H1 (cell line): ENCODE measurements at places on chromosomes 1 and 21. TPM values are rescaled to one million over a fixed set of nuclear protein-coding genes. Genes with fewer than 3 reads are reported as not detected.

S100A5 gene
- not detected in 2 replicates for total RNA-seq

GOLT1A gene
- total RNA-seq, result 6.9 and 7.5 TPM in 2 replicates

ATP1A2 gene
- total RNA-seq, result 34.8 and 39.7 TPM in 2 replicates

SPRR2B gene
- total RNA-seq, result not detected in 2 replicates

ACTL8 gene
- total RNA-seq, result 0.47 and 1.1 TPM in 2 replicates

NUAK2 gene
- total RNA-seq, result 12.7 and 12.9 TPM in 2 replicates

FAM177B gene
- total RNA-seq, result not detected in 2 replicates

DNA sequence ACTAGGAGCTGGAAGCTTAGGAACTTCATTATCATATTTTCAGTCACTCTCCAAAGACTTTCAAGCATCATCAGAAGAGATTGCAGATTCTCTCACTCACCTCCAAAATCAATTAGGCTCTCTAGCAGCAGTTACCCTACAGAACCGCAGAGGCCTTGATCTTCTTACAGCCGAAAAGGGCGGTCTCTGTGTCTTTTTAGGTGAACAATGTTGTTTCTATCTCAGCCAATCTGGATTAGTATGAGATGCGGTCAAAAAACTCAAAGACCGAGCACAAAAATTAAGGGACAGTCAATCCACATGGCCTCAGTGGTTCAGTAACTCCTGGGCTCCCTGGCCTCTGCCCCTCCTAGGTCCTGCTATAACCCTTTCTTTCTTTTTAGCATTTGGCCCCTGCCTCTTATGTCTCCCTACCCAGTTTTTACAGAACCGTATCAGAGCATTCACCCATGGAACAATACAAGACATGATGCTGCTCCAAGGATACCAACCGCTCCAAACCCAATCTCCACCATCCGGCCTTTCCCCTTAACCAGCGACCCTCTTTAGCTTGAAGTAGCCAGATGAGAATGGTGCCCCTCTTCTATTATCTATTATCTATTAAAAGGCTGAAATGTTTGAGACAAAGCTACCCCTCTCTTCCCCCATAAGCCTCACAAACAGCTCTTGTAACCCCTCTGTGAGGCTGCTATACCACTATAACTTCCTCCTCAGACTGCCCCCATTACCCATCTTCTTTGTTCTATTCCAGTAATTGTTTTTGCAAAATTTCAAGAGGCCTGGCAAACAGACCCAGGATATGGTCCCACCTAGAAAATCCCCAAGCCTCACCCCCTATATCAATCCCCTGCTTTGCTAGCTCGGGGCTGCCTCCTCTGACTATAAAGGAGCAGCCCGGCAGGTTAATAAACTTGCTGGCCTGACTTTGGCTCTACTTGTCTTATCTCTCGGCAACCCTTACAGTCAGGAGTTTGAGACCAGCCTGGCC lies 18.7 kb upstream of the CA6 start:
- DNase-seq, result no peak

GRCh38 chr1:117646007-117646811 lies 40.4 kb downstream of the TENT5C start:
- DNase-seq, result no peak

DNA sequence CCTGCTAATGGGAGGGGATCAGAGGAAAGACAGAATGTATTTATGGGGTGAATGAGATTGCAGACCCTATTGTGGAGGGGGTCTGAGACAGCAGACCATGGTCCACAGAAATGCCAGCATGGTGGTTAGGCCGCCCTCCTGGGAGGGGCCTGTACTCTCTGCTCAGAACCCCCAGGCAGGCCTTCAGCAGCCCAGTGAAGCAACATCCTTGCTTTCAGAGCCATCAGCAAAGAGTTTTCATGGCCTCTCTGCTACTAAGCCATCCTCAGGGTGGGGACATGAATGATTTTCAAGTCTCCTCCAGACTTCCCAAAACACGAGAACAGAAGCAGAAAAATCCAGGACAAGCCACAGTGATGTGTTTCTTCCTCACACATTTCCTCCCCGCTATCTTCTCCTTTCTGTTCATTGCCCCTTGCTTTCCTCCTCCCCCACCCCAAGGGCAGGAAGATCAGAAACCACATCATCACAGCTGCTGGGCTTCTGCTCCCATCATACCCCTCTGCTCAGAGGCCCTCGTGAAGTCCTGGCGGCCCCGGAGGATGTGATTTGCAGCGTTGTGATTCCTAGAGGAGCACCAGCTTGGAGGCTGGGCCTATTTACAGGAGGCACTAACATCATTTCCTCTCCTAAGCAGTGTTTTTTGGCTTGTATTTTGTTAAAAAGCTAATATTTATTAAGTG lies 48.0 kb downstream of the ABCA4 start:
- no peak for DNase-seq

DNA sequence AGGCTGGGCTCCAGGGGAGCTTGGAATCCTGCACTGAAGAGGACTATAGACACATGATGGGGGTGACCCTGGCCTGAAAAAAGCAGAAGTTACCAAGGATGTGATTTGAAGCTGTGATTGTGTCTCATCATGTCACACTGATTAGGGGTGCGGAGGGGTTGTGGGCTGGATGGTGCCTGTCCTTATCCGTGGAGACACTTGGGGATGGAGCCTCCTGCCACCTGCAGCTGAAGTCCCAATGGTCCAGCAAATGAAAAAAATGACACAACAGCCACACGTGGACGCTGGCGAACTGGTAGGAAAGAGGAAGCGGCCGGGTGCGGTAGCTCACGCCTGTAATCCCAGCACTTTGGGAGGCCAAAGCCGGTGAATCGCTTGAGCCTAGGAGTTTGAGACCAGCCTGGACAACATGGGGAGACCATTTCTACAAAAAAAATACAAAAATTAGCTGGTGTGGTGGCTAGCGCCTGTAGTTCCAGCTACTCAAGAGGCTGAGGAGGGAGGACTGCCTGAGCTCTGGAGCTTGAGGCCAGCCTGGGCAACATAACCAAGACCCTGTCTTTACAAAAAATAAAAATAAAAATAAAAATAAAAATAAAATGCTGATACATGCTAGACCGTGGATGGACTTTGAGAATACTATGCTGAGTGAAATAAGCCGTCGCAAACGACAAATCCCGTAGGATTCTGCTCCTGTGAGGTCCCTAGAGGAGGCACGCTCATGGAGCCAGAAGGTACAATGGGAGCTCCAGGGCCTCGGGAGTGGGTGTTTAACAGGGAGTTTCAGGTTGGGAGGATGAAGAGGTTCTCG lies 838 bp upstream of the IBA57 start:
- DNase-seq, result no peak

DNA sequence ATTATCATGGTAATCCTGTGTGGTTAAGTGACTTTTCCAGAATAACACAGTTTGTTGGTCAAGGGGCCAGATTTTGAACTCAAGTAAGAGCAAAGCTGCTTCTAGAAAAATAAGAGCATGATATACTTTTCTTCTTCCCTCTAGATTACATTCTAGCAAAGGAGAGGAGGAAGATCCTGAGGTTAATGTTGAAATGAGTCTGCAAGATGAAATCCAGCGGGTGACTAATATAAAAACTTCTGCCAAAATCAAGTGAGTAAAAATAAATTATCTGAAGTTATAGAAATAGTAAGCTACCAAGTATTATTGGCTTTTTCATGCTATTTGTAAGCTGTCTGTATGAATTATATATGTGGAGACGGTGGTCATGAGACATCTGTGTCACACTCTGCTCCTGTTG lies 12.8 kb downstream of the WDR3 start:
- no peak for DNase-seq

- DNase-seq, result no peak
Measured at GRCh38 chr1:3743826-3744225, 8.4 kb upstream of the CCDC27 start.

- DNase-seq, result peak; percentile 46
Measured at GRCh38 chr1:203273206-203273868, 32.0 kb upstream of the BTG2 start.

DNA sequence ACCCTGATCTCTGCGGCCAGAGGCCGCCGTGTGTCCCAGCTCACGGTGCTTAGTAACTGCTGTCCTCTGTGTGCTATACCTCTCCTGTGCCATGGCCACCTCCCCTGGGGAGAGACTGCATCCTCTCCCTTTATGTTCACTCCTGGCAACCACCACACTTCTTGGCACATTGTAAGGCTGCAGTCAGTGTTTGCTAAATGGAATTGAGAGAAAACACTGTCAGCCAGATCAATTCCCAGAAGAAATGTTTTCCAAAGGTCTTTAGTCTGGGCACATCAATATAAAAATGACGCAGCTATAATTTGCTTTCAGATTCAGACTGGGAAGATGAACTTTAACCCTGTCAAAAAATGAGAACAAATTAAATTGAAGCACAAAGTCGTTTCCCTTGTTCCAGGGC lies 96.8 kb downstream of the BEND5 start:
- DNase-seq, result no peak

- DNase-seq, result peak; percentile 47
Measured at GRCh38 chr1:90561103-90561783, 155.9 kb downstream of the BARHL2 start.

DNA sequence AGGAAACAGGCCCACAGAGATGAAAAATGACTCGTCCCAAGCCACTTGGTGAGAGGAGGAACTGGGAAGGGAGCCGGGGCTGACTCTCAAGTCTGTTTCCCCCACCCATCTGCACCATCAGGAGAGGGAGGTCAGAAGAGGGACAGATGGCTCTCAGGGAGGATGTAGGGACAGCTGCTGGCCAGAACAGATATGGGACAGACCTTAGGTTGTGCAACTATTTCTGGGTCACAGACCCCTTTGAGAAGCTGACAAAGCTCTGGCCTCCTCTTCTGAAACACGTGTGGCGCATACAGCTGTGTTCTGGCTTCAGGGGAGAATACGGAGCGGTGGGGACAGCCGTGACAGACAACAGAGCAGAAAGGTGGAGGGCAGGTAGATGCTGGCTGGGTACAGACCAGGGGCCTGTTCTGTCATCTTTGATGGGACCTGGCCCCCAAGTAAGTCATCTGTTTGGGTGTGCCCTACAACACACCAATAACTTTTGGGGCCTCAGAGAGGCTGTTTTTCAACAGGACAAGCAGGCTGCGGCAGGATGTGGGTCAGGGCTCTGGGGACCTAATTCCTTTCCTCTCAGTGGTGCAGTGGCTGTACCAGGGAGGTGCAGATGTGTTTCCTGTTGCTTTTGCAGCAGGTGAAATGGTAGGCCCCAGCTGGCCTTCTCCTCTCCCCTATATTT lies 7.3 kb downstream of the SH3BGRL3 start:
- DNase-seq, result no peak

GRCh38 chr1:42480921-42481320 lies 17.8 kb downstream of the CCDC30 start:
- DNase-seq, result no peak

DNA sequence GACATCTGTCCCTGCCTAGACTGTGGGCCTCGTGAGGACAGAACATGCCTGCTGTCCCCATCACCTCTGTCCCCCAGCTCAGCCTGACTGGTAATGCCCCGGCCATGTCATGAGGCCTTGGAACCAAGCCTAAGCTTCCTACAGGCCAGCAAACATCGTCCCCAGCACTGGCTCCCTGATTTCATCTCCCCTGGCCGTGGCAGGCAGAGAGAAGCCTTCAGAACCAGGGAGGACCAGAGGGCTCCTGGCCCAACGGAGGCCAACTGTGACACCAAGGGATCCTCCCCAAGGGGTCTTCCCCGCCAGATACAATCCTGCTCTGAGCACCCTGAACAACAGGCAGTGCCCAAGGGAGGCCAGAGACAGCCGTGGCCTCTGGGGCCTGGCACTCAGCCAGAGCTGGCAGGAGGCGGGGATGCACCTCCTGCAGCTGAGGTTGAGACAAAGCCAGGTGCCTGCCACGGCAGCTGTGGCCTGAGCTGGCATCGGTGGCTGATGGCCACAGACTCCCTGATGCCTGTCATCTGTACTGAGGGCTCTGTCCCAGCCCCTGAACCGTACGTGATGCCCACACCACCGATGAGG lies 9.9 kb upstream of the NPHP4 start:
- DNase-seq, result no peak

DNA sequence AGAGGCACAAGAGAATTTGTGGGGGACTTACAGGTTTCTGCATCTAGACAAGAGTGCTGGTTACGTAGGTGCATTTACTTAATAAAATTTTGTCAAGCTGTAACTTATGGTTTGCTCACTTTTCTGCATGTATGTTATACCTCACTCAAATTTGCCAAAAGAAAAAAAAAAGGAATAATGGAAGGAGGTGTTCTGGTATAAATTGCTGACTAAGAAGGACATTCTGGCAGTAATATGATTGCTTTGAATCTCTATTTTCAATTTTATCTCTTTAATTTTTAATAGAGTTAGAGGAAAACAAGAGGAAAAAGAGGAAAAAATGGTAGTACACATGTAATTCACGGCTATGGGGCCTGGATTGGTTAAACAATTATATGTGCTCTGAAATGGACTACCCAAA lies 119.5 kb downstream of the DUSP10 start:
- no peak for DNase-seq

GRCh38 chr1:107139833-107140702 lies 771 bp upstream of the NTNG1 start:
- peak; percentile 78 for DNase-seq

DNA sequence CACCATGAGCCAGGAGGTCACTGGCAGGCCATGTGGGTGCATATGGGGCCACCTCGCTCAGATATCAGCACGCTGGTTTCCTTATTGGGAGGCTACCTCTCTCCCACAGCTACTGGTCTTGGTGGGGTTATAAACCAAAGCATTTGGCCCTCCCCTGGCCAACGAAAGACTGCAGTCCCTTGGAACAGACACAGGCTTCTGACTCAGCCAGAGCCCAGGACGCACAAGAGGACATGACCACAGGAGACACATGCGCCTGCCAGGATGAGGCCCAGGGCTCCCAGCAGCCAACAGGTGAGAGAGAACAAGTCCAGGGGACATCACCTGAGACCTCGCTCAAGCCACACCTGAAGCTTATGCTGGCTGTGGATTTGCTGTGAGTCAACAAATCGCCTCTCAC lies 13.8 kb downstream of the NPHP4 start:
- DNase-seq, result no peak

DNA sequence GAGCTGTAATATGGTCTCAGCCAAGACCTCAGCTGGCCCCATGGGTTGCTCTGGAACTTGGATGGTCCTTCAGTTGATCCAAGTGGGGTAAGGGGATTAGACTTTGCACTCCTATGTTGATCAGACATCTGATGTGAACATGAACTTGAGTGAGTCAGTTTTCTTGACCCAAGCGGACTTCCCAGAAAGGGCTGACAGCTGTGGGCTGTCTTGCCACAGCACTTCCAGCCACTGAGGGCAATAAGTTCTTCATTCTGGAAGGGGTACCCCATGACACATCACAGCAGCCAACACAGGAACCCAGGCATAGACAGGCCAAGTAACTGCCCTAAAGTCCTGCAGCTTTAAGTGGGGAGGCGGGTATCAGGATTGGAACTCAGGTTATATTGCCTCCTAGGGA lies 93.9 kb upstream of the USP24 start:
- DNase-seq, result no peak

- no peak for DNase-seq
Measured at GRCh38 chr1:181097242-181097641, 8.7 kb downstream of the IER5 start.

- DNase-seq, result no peak
Measured at GRCh38 chr1:244709476-244710368, 56.8 kb downstream of the DESI2 start.
